ENCODE measurements at places on chromosomes 6 and 20. TPM values are rescaled to one million over a fixed set of nuclear protein-coding genes. Genes with fewer than 3 reads are reported as not detected.

Gene CGA
- total RNA-seq = not detected

Gene OOEP
- not detected for total RNA-seq

Gene CALHM5
- not detected for total RNA-seq

Gene BMP6
- total RNA-seq = not detected

Gene C20orf144
- 0.21 TPM for total RNA-seq

Gene ERVFRD-1
- total RNA-seq = not detected

Gene TRIM40
- total RNA-seq = not detected

Gene ADGRF5
- not detected for total RNA-seq

Gene DOK5
- total RNA-seq = 4.1 TPM

Gene POM121L2
- not detected for total RNA-seq

Gene HAO1
- not detected for total RNA-seq

Gene ABT1
- total RNA-seq = 45.8 TPM

Gene DLL1
- 4.3 TPM for total RNA-seq

Gene SFTA2
- total RNA-seq = not detected

Gene SRSF12
- 0.74 TPM for total RNA-seq

Gene TSHZ2
- total RNA-seq = 0.74 TPM

Gene BMP7
- total RNA-seq = not detected

Gene SEL1L2
- total RNA-seq = not detected

Gene ELOVL2
- total RNA-seq = not detected

Gene RAB44
- not detected for total RNA-seq

Gene TEAD3
- total RNA-seq = 0.60 TPM

Gene MYLK2
- total RNA-seq = 0.36 TPM

Data from activated naive CD8-positive, alpha-beta T cell treated with anti-CD3 and anti-CD28 coated beads for 36 hours (primary cell).